AG08395 (cell line): ENCODE measurements at places on chromosomes 7 and 10.

GRCh38 chr10:95516774-95517373 lies 44.3 kb downstream of the SORBS1 start:
- DNase-seq, result no peak

- DNase-seq, result peak; percentile 59
These were observed 12.3 kb downstream of the STAMBPL1 start for GRCh38 chr10:88892222-88892967.

GRCh38 chr7:149087376-149087775 lies 3.1 kb downstream of the ZNF786 start:
- no peak for DNase-seq

- DNase-seq, result no peak
These were observed 233.5 kb upstream of the HDAC9 start for GRCh38 chr7:18262058-18262457.

DNA sequence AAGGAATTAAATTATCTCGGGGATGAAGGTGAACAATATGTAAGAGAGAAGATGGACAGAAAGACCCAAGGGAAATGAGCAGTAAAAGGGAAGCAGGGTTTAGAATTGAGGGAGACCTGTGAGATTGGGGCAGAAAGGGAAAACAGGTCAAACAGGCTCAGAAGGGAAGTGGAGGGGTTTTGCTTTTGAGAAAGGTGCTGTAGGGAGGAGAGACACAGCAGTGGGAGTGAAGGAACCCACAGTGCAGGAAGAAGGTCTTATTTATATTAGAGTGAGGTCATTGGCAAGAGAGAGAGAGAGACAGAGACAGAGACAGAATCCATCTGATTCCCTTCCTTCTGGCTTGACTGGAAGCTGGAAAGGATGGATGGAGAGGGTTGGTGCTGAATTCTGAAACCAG lies 3.5 kb upstream of the TCAF1 start:
- no peak for DNase-seq

- DNase-seq, result no peak
These were observed 22.2 kb upstream of the WNT16 start for GRCh38 chr7:121306565-121306964.

DNA sequence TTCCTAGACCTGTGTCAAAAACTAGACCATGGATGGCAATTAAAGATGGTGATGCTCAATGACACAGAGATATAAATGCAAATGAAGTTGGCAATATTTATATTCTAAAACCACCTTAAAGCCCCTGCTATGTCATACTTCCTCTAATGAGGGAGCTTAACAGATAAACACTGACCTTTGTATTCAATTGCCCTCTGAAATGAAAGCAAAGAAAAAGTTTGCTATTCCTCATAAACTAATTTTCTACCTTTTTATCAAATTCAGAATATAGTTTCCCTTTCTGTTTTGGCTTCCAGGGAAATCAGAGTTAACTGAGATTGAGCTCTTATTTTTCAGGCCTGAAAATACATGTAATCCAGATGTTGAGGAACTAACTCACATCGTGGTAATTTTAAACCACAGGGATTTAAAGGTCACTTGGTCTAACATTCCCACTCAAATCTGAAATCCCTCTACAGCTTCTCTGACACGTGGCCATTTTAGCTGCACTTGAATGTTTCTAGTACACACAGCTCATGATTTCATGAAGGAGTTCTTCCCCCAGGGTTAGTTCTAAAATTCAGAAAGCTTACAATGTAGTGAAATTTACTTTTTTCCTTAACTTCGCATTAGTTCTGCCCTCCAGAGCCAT lies 37.9 kb upstream of the ABCB5 start:
- no peak for DNase-seq

DNA sequence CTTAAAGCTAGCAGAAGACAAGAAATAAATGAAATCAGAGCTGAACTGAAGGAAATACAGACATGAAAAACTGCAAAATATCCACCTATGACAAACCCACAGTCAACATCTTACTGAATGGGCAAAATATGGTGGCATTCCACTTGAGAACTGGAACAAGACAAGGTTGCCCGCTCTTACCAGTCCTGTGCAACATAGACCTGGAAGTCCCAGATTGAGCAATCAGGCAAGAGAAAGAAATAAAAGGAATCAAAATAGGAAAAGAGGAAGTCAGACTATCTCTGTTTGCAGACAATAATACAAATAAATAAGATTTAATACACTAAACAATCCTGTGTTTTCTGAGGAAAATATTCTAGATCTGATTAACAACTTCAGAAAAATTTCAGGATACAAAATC lies 570.5 kb upstream of the SEMA3D start:
- no peak for DNase-seq

DNA sequence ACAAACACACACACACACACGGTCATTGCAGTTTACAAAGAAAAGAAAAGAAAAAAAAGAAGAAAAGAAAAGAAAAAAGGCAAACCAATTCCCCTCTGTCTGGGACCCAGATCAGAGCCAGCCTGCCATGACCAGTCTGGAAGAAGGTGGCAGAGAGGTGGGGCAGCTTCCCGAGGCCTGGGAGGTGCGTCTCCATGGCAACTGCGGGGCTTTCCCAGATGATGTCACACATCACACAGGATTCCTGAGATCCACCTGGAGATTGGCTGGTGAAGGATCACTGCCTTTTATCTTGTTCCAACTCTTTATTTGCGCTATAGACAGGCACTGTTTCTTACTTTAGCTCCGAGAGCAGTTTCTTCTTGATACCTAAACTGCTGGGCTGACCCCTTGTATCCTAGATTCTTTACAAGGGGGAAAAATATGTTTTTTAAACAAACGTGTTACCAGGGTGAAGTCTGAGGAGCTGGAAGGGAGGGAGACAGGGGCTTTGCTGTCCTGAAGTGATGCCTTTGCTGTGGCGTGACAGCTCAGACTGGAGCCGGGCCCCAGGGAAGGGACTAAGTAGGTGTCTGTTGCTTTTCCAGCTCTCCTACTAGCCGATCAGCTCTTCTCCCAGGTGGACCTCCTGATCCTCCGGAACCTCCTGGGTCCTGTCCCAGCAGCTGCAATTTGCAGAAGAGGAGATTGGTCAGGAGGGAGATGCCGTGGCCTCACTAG lies 298.5 kb downstream of the KLF6 start:
- no peak for DNase-seq

GRCh38 chr7:40782836-40783235 lies 648.0 kb downstream of the SUGCT start:
- peak; percentile 9 for DNase-seq

- no peak for DNase-seq
These were observed 575 bp downstream of the DLG5 start for GRCh38 chr10:77925795-77926565.

- DNase-seq, result no peak
These were observed 27.1 kb downstream of the BBS9 start for GRCh38 chr7:33156441-33156840.

GRCh38 chr10:128915630-128916029 lies 551.4 kb upstream of the MGMT start:
- DNase-seq, result no peak

GRCh38 chr10:132110111-132110521 lies 44.4 kb downstream of the JAKMIP3 start:
- no peak for DNase-seq

GRCh38 chr7:81690251-81690650 lies 79.6 kb downstream of the HGF start:
- DNase-seq, result no peak

DNA sequence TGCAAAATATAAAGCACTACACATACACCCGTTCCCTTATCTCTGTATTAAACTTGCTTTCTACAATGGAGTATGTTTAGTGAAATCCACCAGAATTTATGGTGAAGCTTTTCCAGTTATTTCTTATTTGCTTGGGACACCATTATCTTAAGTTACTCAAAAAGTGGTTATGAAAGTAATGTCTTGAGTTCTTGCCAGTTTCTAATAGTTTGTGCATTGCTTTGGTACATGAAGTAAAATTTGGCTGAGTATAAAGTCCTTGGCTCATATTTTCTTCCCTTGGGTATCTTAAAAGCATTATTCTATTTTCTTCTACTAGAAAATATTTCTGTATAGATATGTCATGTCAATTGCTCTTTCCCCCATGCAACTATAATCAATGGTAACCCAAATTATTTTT lies 85.2 kb downstream of the POLR1F start:
- DNase-seq, result no peak

DNA sequence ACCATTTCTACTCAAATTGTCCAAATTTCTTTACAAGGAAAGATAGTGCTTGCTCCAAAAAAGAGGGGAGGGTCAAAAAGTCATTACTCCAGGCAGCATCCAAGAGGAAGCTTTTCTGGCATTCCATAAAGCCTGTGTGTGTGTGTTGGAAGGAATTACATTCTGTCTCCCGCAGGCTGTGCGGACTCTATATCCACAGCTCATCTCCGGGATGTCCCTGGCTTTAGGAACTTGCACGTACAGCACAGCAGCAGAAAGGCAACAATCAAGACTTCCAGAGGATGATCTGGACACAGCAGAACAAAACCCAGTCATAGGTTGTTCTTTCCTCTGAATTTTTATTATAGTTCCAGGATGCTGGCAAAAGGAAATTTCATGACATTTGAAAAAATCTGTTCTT lies 94.8 kb downstream of the ITIH5 start:
- no peak for DNase-seq
